Mesothelial cell of epicardium (in vitro differentiated cells): ENCODE measurements at places on chromosomes 12 and 14. TPM values are rescaled to one million over a fixed set of nuclear protein-coding genes. Genes with fewer than 3 reads are reported as not detected.
A peak's percentile ranks its signal among the peaks of the same experiment; 100 is the strongest.

DNA sequence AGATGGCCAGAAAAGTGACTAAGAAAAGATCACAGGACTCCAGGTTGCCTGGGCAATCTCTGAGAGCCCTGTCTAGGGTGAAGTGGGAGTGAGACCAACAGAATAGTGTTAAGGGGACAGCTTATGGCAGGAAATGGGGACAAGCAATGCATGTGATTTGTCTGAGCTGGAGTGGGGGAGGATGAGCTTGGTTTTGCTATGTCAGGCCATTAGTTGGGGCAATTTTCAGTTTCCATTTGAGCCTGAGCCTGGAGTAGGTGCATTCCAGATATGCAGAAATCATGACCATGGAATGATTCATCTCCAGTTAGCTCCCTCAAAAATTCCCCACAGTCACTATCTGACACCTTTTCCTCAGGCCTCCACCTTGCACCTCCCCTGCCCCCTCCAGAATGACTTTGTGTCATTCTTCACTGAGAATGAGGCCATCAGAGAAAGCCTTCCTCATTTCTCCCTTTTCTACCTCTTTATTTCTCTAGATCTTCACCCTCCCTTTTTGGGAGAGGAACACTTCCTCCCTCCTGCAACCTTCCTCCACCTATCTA lies 150.9 kb upstream of the PLEKHG7 start:
- no peaks in the 10 kb centered on the region for H3K27me3 ChIP-seq
- no peak overlapping the region for H3K27ac ChIP-seq
- no peak for DNase-seq
- H3K4me1 ChIP-seq = peaks cover 17% of the 10 kb centered on the region
- H3K36me3 ChIP-seq = peaks cover 4% of the 10 kb centered on the region

DNA sequence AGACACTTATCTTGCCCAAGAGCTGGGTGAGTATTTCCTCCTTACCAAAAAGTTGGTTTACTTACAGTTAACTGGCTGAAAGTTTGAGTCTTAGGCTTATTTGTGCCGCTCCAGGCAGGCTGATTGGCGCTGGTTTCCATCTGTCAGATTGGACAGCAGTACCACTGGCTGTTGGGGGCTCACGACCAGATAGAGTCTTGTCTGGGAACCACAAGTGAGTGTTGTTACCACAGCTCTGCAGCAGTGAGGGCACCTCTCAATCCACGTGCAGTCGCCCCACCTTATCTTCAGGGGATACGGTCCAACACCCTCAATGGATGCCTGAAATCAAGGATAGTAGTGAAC lies 58.9 kb downstream of the DDX51 start:
- peak overlapping the region; percentile 96 for H3K27ac ChIP-seq
- peak overlapping the region; percentile 96 for H3K4me3 ChIP-seq
- H3K27me3 ChIP-seq = no peaks in the 10 kb centered on the region

- no peaks in the 10 kb centered on the region for H3K36me3 ChIP-seq
- H3K4me1 ChIP-seq = peaks cover 36% of the 10 kb centered on the region
- no peak overlapping the region for H3K4me3 ChIP-seq
- no peak for DNase-seq
- no peak overlapping the region for H3K27ac ChIP-seq
These were observed 19.6 kb upstream of the HDAC7 start for GRCh38 chr12:47839214-47839876.

DNA sequence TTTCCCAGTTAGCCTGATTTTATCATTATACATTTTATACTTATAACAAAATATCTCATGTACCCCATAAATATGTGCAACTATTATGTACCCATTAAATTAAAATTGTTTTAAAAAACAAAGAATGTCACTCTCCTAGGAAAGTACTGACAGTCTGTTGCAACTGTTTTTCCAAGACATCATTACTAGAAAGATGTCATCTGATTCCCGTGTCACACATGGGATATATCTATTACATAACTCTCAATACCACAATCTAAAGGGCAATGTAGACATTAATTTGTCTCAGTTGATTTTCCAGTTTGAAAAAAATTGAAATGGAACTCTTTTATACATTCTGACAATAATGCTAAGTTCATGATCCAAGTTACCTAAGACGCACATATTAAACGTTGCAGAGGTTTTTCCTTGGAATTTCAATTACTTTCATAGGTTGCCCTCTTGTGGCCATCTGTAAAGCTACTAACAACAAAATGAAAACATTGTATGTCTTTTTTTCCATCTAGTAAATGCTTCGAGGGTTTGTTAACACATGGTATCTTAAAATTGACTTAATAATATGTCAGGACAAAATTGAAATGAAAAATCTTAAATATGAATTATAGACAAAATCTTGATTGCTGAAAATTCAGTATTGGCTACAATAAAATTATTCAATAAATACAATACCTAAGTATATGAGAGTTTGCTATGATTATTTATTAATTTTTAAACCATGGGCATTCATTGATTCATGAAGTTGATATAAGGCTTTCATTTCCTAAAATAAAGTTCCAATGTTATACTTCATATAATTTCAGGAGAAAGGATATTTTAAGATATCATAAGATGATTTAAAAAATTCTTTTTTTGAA lies 131.6 kb downstream of the PPFIA2 start:
- peaks cover 21% of the 10 kb centered on the region for H3K27me3 ChIP-seq
- H3K36me3 ChIP-seq = no peaks in the 10 kb centered on the region
- no peak overlapping the region for H3K27ac ChIP-seq
- no peak overlapping the region for H3K4me3 ChIP-seq

GRCh38 chr14:81801921-81802320 lies 268.3 kb upstream of the SEL1L start:
- peaks cover 26% of the 10 kb centered on the region for H3K4me1 ChIP-seq
- H3K27me3 ChIP-seq = no peaks in the 10 kb centered on the region
- DNase-seq = no peak

DNA sequence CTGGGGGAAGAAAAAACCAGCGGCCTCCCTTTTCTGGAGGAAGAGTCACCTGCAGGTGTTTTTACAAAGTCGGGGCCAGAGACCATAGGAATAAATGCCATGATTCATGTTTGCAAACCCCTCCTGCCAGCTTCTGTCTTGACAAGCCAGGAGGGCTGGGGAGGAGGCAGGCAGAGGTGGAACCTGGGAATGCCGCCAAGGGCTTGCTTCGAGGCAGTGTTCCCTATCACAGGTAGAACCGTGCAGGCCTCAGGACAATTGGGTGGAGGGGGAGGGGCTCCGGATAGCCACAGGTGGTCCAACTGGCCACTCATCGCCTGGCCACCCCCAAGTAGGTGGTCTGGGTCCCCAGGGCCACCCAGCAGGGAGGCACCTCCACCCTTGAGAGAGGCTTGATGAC lies 14.2 kb upstream of the DLK1 start:
- H3K27me3 ChIP-seq = peaks cover 4% of the 10 kb centered on the region
- H3K4me3 ChIP-seq = no peak overlapping the region
- peaks cover 25% of the 10 kb centered on the region for H3K4me1 ChIP-seq
- H3K27ac ChIP-seq = no peak overlapping the region

DNA sequence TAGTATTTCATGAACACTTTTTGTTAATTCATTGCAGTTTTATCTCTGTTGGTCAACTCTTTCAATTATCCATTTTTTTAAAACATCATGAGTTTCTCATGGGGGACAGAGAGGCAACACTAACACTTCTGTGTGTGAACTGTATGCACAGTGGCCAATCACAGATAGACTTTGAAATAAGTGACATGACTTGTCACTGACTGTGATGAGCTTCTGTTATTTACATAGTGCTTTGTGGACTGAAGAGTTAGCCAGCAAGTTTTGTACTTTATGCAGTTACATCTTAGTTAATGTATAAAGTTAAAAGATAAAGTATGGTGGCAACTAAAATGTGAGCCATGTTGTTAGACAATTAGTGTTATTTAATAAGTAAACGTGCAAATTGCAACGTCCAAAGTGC lies 16.1 kb downstream of the FERMT2 start:
- H3K27ac ChIP-seq = no peak overlapping the region
- H3K4me1 ChIP-seq = peaks cover 12% of the 10 kb centered on the region
- DNase-seq = no peak
- H3K36me3 ChIP-seq = no peaks in the 10 kb centered on the region
- H3K4me3 ChIP-seq = no peak overlapping the region

GRCh38 chr14:100576091-100577085 lies 10.8 kb downstream of the BEGAIN start:
- no peak overlapping the region for H3K27ac ChIP-seq
- DNase-seq = no peak
- no peak overlapping the region for H3K4me3 ChIP-seq
- H3K4me1 ChIP-seq = peaks cover 3% of the 10 kb centered on the region

GRCh38 chr12:28234444-28234843 lies 44.2 kb downstream of the CCDC91 start:
- no peak for DNase-seq
- peaks cover 5% of the 10 kb centered on the region for H3K36me3 ChIP-seq
- H3K27ac ChIP-seq = no peak overlapping the region
- H3K4me1 ChIP-seq = no peaks in the 10 kb centered on the region

DNA sequence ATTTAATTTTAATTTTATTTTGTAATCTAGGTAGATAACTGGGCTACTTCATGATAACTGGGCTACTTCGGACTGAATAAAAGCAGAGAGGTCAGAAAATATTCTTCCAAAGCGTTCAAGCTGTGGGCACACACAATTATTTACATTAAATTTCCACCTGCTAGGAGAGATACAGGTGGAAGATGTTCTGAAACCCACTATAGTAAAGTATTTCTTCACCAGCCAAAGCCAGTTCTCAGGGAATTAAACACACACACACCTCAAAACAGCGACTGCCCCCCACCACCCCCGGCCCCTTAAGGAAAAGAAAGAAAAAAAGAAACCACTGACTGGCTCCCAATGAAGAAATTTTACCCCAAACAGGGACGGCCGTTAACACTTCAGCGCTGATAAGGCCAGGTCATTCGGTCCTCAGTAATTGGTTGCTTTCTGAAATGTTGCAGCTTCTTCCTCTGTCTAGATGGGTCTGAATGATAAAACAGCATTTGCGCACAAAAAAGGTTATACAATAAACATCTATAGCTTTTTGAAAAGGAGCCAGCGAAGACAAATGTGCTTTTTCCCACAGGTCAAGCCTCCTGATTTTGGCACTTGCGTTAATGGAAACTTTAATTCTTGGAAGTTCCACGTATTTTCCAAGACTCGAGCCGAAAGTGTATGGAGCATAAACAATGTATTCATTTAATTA lies 771 bp upstream of the KCNJ8 start:
- peak overlapping the region; percentile 65 for H3K4me3 ChIP-seq
- peak overlapping the region; percentile 48 for H3K27ac ChIP-seq
- DNase-seq = no peak
- H3K27me3 ChIP-seq = peaks cover 64% of the 10 kb centered on the region
- H3K4me1 ChIP-seq = peaks cover 23% of the 10 kb centered on the region
- H3K36me3 ChIP-seq = no peaks in the 10 kb centered on the region

GRCh38 chr12:64459394-64459891 lies 7.5 kb downstream of the TBK1 start:
- H3K36me3 ChIP-seq = peaks cover 9% of the 10 kb centered on the region
- DNase-seq = no peak
- peak overlapping the region; percentile 7 for H3K27ac ChIP-seq
- no peak overlapping the region for H3K4me3 ChIP-seq

DNA sequence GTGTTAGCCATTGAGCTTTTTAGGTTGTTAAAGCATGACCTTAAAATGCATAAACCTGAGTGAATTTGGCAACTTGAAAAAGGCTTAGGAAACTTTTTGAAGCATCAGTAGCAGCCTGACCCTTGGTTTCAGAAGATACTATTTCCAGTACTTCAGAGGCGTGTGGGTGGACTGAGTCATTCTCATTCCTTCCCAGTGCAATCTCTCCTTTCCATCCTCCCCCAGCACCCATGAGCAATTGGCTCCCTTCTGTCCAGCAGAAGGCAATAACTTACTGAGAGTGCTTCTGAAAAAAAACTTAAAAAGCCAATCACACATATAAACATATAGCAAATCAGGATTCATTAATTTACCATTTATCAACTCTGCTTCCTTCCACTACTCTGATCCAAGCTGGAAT lies 299.3 kb upstream of the STXBP6 start:
- no peaks in the 10 kb centered on the region for H3K4me1 ChIP-seq
- DNase-seq = no peak
- no peaks in the 10 kb centered on the region for H3K36me3 ChIP-seq
- H3K27ac ChIP-seq = no peak overlapping the region
- H3K4me3 ChIP-seq = no peak overlapping the region
- no peaks in the 10 kb centered on the region for H3K27me3 ChIP-seq

- peaks cover 10% of the 10 kb centered on the region for H3K36me3 ChIP-seq
- peak overlapping the region; percentile 88 for H3K27ac ChIP-seq
- no peak overlapping the region for H3K4me3 ChIP-seq
- no peak for DNase-seq
- no peaks in the 10 kb centered on the region for H3K27me3 ChIP-seq
These were observed 109.4 kb downstream of the SLC38A1 start for GRCh38 chr12:46159309-46159901.

GRCh38 chr12:64419696-64420095 lies 15.5 kb downstream of the XPOT start:
- no peak overlapping the region for H3K27ac ChIP-seq
- H3K27me3 ChIP-seq = no peaks in the 10 kb centered on the region
- no peak overlapping the region for H3K4me3 ChIP-seq
- peaks cover 39% of the 10 kb centered on the region for H3K36me3 ChIP-seq

DNA sequence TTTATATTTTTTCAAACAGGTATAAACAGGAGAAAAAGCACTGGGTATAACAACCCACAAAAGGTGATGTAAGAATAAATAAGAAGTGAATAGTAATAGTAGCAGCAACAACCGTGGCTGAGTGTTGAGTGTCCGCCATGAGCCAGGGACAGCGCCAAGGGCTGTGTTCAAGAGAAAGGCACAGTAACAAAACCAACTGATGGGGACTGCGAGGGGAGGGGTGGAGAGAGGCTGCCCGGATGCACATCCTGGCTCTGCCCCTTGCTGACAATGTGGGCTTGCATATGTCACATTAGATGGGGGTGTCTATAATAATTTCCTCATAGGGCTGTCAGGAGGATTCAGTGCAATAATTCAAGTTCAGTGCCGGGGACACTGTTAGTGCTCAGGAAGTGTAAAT lies 912.4 kb downstream of the VRK1 start:
- H3K4me3 ChIP-seq = no peak overlapping the region
- H3K27ac ChIP-seq = no peak overlapping the region
- H3K27me3 ChIP-seq = peaks cover 12% of the 10 kb centered on the region
- H3K36me3 ChIP-seq = no peaks in the 10 kb centered on the region
- DNase-seq = no peak

GRCh38 chr14:34665785-34666435 lies 36.0 kb upstream of the SNX6 start:
- H3K27ac ChIP-seq = peak overlapping the region; percentile 87
- no peaks in the 10 kb centered on the region for H3K36me3 ChIP-seq
- H3K4me1 ChIP-seq = peaks cover 13% of the 10 kb centered on the region
- H3K27me3 ChIP-seq = no peaks in the 10 kb centered on the region
- no peak overlapping the region for H3K4me3 ChIP-seq

Gene NINJ2
- 0.69 to 1.6 TPM (median 1.1 TPM) in 3 replicates for total RNA-seq

Gene FOXN4
- 0.11 TPM in 1 of 3 replicates, not detected in the others for total RNA-seq

Gene KERA
- 0.09 TPM in 1 of 3 replicates, not detected in the others for total RNA-seq

Gene RHEBL1
- total RNA-seq = 0.43 to 0.60 TPM (median 0.53 TPM) in 3 replicates

Gene LMNTD1
- 0.54 TPM in 1 of 3 replicates, not detected in the others for total RNA-seq

Gene FGF6
- total RNA-seq = not detected in 3 replicates

Gene SLC17A8
- total RNA-seq = 0.40 to 0.66 TPM (median 0.61 TPM) in 3 replicates

Gene C3AR1
- total RNA-seq = not detected in 3 replicates

Gene CHD8
- total RNA-seq = 123 to 126 TPM (median 124 TPM) in 3 replicates

Gene SYCP3
- total RNA-seq = 0.14 to 0.16 TPM (median 0.16 TPM) in 3 replicates

Gene ISCU
- 64.9 to 66.0 TPM (median 65.8 TPM) in 3 replicates for total RNA-seq

Gene AQP2
- total RNA-seq = not detected in 3 replicates
